ENCODE measurements at places on chromosomes 7 and 10. TPM values are rescaled to one million over a fixed set of nuclear protein-coding genes. Genes with fewer than 3 reads are reported as not detected.

The DPYSL4 gene
- 1.1 TPM for total RNA-seq

The FASTK gene
- total RNA-seq: 99.8 TPM

The OR13A1 gene
- 0.31 TPM for total RNA-seq

DNA sequence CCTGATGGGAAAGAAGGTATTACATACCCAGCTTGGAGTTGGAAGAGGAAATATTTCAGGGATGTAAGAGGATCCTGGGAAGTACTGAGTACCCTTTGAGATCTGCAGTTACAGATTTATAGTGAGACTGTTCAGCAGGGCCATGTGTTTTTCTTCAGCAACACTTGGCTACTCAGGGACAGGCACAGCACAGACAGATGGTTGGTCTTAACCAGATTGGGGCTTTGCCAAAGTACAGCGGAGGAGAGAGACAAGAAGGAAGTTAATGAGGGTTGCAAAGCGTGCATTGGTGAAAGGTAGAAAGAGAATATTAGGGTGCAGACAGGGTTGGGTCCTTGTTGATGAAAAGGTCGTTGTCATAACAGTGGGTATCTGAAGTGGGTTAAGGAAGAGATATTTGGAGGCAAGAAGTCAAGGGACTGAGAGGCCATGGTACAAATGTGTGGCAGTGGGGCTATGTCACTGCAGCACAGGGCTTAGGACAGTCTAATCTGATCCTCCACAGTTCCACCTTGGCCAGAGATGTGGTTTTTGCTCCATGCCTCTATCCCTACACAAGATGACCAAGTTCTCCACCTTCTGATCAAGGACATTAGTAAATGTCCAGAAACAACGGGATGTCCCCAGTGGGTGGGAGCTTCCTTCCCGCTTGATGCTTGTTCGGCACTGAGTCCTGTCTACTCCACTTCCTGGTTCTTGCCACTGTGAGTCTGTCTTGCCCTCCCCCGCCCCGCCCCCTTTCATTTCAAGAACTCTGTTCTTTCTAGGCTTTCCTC, 18.9 kb upstream of the DNAJC1 start:
- peak; percentile 98 for DNase-seq
- no peaks in the 10 kb centered on the region for H3K36me3 ChIP-seq
- no peak overlapping the region for H3K27ac ChIP-seq
- no peak overlapping the region for H3K4me3 ChIP-seq

GRCh38 chr10:132728321-132728720, 57.6 kb downstream of the NKX6-2 start:
- H3K27me3 ChIP-seq: no peaks in the 10 kb centered on the region
- no peak for DNase-seq
- H3K4me3 ChIP-seq: no peak overlapping the region
- peaks cover 25% of the 10 kb centered on the region for H3K36me3 ChIP-seq

- no peak for DNase-seq
- no peak overlapping the region for H3K4me3 ChIP-seq
These were observed 160.7 kb downstream of the DPP6 start for GRCh38 chr7:154212861-154213260.

- no peak overlapping the region for H3K27ac ChIP-seq
- DNase-seq: no peak
- H3K27me3 ChIP-seq: no peaks in the 10 kb centered on the region
- H3K36me3 ChIP-seq: no peaks in the 10 kb centered on the region
- no peak overlapping the region for H3K4me3 ChIP-seq
These were observed 94.1 kb downstream of the GRM8 start for GRCh38 chr7:127158659-127159058.

DNA sequence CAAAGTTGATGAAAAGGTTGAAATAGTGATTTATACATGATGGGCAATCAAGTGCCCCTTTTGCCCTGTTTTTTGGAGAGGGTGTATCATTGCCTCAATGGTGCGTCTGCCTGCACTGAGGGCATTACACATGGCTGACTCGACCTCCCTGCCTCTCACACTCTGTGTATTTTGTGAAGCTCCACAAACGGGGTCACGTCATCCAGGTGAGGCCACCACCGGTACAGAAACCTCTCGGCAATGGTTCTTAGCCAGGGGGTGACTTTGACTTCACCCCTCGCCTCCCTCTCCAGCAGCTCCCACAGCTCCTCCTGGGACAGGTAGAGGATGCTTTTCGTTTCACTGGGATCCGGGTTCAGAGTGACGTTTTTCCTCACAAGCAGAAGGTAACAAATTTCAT, 6.3 kb downstream of the IDI2 start:
- H3K36me3 ChIP-seq: peaks cover 26% of the 10 kb centered on the region
- H3K27ac ChIP-seq: no peak overlapping the region
- no peak overlapping the region for H3K4me3 ChIP-seq
- no peaks in the 10 kb centered on the region for H3K27me3 ChIP-seq
- DNase-seq: no peak

GRCh38 chr7:47484457-47484856, 97.5 kb downstream of the TNS3 start:
- peaks cover 21% of the 10 kb centered on the region for H3K4me1 ChIP-seq
- H3K27me3 ChIP-seq: no peaks in the 10 kb centered on the region
- no peak overlapping the region for H3K4me3 ChIP-seq
